ENCODE measurements at places on chromosomes 4 and X. TPM values are rescaled to one million over a fixed set of nuclear protein-coding genes. Genes with fewer than 3 reads are reported as not detected.

C4orf50 gene
- total RNA-seq, result 0.87 TPM

DNA sequence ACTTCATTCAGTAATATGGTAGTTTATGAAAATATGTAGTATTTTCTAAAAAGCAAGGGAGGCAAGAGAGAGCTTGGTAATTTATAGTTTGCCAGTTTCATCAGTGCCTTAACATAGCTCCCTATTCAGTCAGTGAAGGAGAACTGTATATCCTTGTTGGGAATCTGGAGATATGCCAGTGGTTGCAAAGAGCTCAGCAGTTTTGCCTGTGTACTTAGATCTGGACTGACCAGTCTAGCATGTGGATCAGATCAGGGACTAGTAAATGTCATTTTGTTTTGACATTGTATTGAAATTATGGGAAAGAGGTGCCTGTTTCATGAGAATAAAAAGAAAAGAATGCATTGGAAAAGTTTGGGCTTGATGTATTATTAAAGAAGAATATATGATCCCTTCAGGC, 88.6 kb downstream of the ZIC3 start:
- no peak overlapping the region for H3K27ac ChIP-seq
- H3K27me3 ChIP-seq, result no peaks in the 10 kb centered on the region
- no peak overlapping the region for H3K4me3 ChIP-seq
- no peaks in the 10 kb centered on the region for H3K4me1 ChIP-seq

DNA sequence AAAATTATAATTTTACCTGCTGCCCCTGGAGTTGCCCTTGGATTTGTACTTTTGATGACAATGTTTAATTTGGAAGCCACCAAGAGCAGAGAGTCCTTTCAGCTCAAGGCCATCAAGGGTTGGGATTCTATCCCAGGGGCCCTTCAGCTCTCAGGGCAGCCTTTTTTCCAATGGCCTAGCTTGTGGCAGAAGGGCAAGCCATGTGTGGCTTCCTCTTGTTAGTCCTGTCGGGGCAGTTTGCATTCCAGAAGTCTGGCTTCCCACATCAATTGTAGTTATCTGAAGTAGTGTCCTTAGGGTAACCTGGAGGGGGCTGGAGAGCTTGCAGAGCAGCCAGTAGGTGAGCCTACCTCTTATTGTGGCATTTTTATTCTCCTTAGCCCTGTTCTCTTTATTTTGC, 569.4 kb downstream of the TRAM1L1 start:
- no peaks in the 10 kb centered on the region for H3K4me1 ChIP-seq
- H3K4me3 ChIP-seq, result no peak overlapping the region
- H3K27me3 ChIP-seq, result no peaks in the 10 kb centered on the region
- H3K36me3 ChIP-seq, result no peaks in the 10 kb centered on the region
- DNase-seq, result no peak

GRCh38 chr4:3115637-3116270, 41.3 kb downstream of the HTT start:
- peak overlapping the region; percentile 32 for H3K27ac ChIP-seq
- H3K27me3 ChIP-seq, result no peaks in the 10 kb centered on the region
- DNase-seq, result no peak
- H3K4me1 ChIP-seq, result peaks cover 5% of the 10 kb centered on the region
- H3K4me3 ChIP-seq, result no peak overlapping the region

SMIM10 gene
- not detected for total RNA-seq

DNA sequence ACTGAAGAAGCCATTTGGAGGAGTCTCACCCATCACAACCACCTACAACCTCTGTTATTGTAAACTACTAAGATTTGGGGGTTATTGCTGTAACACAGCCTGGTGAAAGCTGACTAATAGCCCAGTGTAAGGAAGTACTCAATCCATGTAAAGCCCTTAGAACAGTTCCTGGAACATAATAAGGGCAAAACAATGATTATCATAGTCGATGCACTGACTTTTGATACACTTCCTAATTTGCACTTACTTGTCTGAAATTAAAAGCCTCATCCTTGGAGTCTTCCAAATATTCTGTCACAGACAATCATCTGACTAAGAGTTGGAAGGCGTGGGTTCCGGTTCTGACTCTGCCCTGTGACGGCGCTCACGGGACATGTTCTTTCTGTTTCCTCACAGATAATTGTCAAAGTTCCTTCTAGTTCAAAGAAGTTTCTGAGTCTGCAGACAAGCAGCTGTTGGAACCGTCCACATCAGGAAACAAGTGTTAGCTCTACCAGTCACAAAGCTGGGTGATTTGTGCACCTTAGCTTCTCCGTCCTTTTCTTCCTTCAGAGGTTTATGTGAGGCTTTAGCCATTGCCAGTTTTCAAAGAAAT, 33.4 kb upstream of the RASGEF1B start:
- H3K4me1 ChIP-seq, result peaks cover 23% of the 10 kb centered on the region
- H3K4me3 ChIP-seq, result peak overlapping the region; percentile 69
- H3K27me3 ChIP-seq, result no peaks in the 10 kb centered on the region

ARFIP1 gene
- 6.1 TPM for total RNA-seq

DNA sequence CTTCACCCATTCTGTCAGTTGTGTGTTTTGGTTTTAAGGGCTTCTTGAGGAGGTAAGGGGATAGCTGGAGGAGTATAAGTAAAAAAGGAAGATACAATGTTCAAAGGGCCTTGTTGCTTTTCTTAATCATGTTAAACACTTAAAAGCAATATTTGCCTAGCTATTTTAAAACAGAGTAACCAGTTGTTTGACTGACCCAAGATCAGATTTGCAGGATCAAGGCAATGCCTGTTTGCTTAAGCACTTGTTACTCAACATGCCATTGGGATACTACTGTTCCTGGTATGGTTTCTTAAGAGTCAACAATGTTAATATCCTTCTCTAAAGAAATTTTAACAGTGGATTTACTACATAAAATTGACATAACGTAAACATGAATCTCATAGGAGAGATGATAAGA, 2.6 kb downstream of the DCLK2 start:
- H3K4me3 ChIP-seq, result no peak overlapping the region
- peaks cover 39% of the 10 kb centered on the region for H3K27me3 ChIP-seq

GRCh38 chr4:43837171-43837570, 611.4 kb downstream of the KCTD8 start:
- no peaks in the 10 kb centered on the region for H3K4me1 ChIP-seq
- H3K4me3 ChIP-seq, result no peak overlapping the region
- H3K27ac ChIP-seq, result no peak overlapping the region
- no peak for DNase-seq
- H3K36me3 ChIP-seq, result no peaks in the 10 kb centered on the region

UTP3 gene
- total RNA-seq, result 18.1 TPM

GRCh38 chrX:121558886-121559285, 511.5 kb downstream of the GLUD2 start:
- no peaks in the 10 kb centered on the region for H3K27me3 ChIP-seq
- no peak overlapping the region for H3K4me3 ChIP-seq
- no peak for DNase-seq
- no peaks in the 10 kb centered on the region for H3K36me3 ChIP-seq
- H3K4me1 ChIP-seq, result no peaks in the 10 kb centered on the region

GRCh38 chr4:13143222-13144070, 340.7 kb downstream of the RAB28 start:
- no peak for DNase-seq
- peak overlapping the region; percentile 25 for H3K4me3 ChIP-seq
- H3K27ac ChIP-seq, result no peak overlapping the region
- no peaks in the 10 kb centered on the region for H3K27me3 ChIP-seq
- no peaks in the 10 kb centered on the region for H3K36me3 ChIP-seq

- no peak overlapping the region for H3K27ac ChIP-seq
- no peak for DNase-seq
- peaks cover 4% of the 10 kb centered on the region for H3K36me3 ChIP-seq
- H3K27me3 ChIP-seq, result peaks cover 91% of the 10 kb centered on the region
- H3K4me1 ChIP-seq, result peaks cover 12% of the 10 kb centered on the region
Measured at GRCh38 chr4:173509036-173510001, 20.7 kb downstream of the HAND2 start.

SPATA18 gene
- not detected for total RNA-seq

P2RY4 gene
- total RNA-seq, result not detected

- no peaks in the 10 kb centered on the region for H3K4me1 ChIP-seq
- H3K4me3 ChIP-seq, result no peak overlapping the region
- H3K36me3 ChIP-seq, result no peaks in the 10 kb centered on the region
Measured at GRCh38 chr4:177957596-177958360, 515.5 kb upstream of the AGA start.

F8A3 gene
- total RNA-seq, result 17.4 TPM

GRCh38 chr4:117986321-117986720, 48.0 kb upstream of the NDST3 start:
- H3K36me3 ChIP-seq, result no peaks in the 10 kb centered on the region
- no peaks in the 10 kb centered on the region for H3K4me1 ChIP-seq
- no peak for DNase-seq
- no peak overlapping the region for H3K27ac ChIP-seq

GRCh38 chr4:144494280-144494679, 151.7 kb upstream of the HHIP start:
- no peaks in the 10 kb centered on the region for H3K4me1 ChIP-seq
- no peak for DNase-seq
- no peak overlapping the region for H3K4me3 ChIP-seq
- no peaks in the 10 kb centered on the region for H3K36me3 ChIP-seq
- H3K27me3 ChIP-seq, result no peaks in the 10 kb centered on the region
- H3K27ac ChIP-seq, result no peak overlapping the region

GRCh38 chr4:86935853-86936733, 1.3 kb downstream of the AFF1 start:
- H3K27ac ChIP-seq, result peak overlapping the region; percentile 99
- DNase-seq, result peak; percentile 43
- peaks cover 3% of the 10 kb centered on the region for H3K36me3 ChIP-seq
- H3K27me3 ChIP-seq, result no peaks in the 10 kb centered on the region
- H3K4me3 ChIP-seq, result peak overlapping the region; percentile 97

- H3K4me3 ChIP-seq, result no peak overlapping the region
- no peaks in the 10 kb centered on the region for H3K4me1 ChIP-seq
- no peaks in the 10 kb centered on the region for H3K36me3 ChIP-seq
- peaks cover 19% of the 10 kb centered on the region for H3K27me3 ChIP-seq
- H3K27ac ChIP-seq, result no peak overlapping the region
- DNase-seq, result no peak
Measured at GRCh38 chrX:12885508-12885907, 18.6 kb downstream of the TLR7 start.

DNA sequence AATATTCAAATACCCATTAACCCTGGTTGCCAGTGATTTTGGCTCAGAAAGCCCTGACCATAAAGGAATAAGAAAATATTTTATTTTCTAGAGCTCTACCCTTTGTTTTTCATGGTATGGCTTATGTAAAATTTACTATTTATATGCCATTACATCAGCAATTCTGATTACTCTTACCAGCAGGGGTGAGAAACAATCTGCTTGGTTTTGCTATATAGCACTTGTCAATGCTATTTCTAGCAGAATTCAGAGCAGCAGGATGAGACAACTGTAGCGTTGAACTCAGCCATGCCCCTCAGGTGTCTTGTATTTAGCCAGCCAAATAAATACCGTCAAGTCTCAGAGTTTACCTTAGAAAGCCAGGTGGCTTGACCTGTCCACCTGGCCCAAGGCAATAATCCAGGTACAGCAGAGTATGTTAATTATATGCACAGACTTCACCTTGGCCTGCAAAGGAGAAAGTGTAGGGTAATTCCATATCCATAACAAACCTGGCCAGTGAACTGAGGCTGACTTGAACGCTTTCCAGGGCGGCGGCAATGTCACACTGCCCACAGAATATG, 1303.5 kb downstream of the RAPGEF2 start:
- no peak for DNase-seq
- no peaks in the 10 kb centered on the region for H3K27me3 ChIP-seq
- no peaks in the 10 kb centered on the region for H3K36me3 ChIP-seq
- no peak overlapping the region for H3K4me3 ChIP-seq
- H3K27ac ChIP-seq, result no peak overlapping the region
- H3K4me1 ChIP-seq, result no peaks in the 10 kb centered on the region

CLTRN gene
- 0.29 TPM for total RNA-seq

CHST7 gene
- total RNA-seq, result 6.6 TPM

- DNase-seq, result no peak
- H3K4me1 ChIP-seq, result no peaks in the 10 kb centered on the region
- no peaks in the 10 kb centered on the region for H3K36me3 ChIP-seq
- no peak overlapping the region for H3K4me3 ChIP-seq
- H3K27ac ChIP-seq, result no peak overlapping the region
- H3K27me3 ChIP-seq, result peaks cover 5% of the 10 kb centered on the region
Measured at GRCh38 chrX:40374486-40374885, 206.3 kb upstream of the ATP6AP2 start.

GRCh38 chr4:111323916-111324315, 701.0 kb upstream of the PITX2 start:
- H3K4me1 ChIP-seq, result no peaks in the 10 kb centered on the region
- H3K27me3 ChIP-seq, result no peaks in the 10 kb centered on the region
- H3K36me3 ChIP-seq, result no peaks in the 10 kb centered on the region
- H3K27ac ChIP-seq, result no peak overlapping the region

RNF212 gene
- 2.6 TPM for total RNA-seq

USP17L11 gene
- not detected for total RNA-seq

ZNF518B gene
- total RNA-seq, result 24.2 TPM

EFNB1 gene
- 6.6 TPM for total RNA-seq

DNA sequence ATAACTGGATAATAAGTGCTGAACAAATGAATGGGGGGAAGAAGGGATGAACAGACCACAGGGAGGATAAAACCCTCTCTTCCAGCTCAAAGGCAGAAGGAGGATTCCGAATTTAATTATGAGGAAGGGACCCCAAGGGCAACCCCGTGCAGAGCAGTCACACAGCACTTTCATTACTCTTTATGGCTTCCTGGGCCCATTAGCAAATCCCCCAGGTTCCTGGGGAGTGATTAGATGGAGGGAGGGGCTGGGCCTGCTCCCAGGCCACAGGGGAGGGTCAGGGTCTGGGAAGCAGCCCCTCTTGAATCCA, 67.1 kb downstream of the PPP2R2C start:
- H3K27me3 ChIP-seq, result peaks cover 77% of the 10 kb centered on the region
- H3K4me1 ChIP-seq, result peaks cover 3% of the 10 kb centered on the region
- peaks cover 2% of the 10 kb centered on the region for H3K36me3 ChIP-seq
- H3K27ac ChIP-seq, result no peak overlapping the region
- no peak for DNase-seq

KIT gene
- total RNA-seq, result 6.0 TPM

DNA sequence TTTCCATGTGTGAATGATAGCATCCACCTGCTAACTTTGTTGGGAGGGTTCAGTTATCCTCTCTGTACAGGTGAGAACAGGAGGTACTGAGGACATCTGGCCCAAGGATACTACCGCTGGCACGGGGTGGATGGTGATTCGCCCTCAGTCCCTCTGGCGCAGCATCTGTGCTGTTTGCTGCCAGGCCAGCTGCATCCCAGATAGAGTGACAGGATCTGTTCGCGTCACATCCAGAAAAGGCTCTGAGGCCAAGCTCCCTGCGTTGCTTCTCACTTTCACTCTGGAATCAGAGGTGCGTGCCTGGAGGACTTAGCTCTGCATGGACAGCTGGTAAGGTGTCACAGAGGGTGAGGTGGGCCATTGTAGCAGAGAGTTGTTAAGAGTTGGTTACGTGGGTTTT, 95.4 kb downstream of the TBL1X start:
- peaks cover 12% of the 10 kb centered on the region for H3K4me1 ChIP-seq
- peak overlapping the region; percentile 32 for H3K27ac ChIP-seq
- DNase-seq, result no peak
- H3K36me3 ChIP-seq, result no peaks in the 10 kb centered on the region

GRCh38 chr4:184453365-184454160, 20.8 kb downstream of the IRF2 start:
- no peaks in the 10 kb centered on the region for H3K36me3 ChIP-seq
- no peaks in the 10 kb centered on the region for H3K27me3 ChIP-seq
- H3K4me1 ChIP-seq, result peaks cover 58% of the 10 kb centered on the region
- peak overlapping the region; percentile 81 for H3K4me3 ChIP-seq
- DNase-seq, result no peak

- DNase-seq, result no peak
- peak within 1 kb of the TSS; percentile 76 for H3K4me3 ChIP-seq
- H3K4me1 ChIP-seq, result peaks cover 10% of the 10 kb centered on the region
Measured at GRCh38 chr4:89894649-89895550, at the start of gene MMRN1. Gene MMRN1, plus strand, starts transcription at chr4:89894854. Its CDS starts 118 bp downstream, at chr4:89894972.
